ENCODE measurements at places on chromosomes 7 and 10.
A peak's percentile ranks its signal among the peaks of the same experiment; 100 is the strongest.

GRCh38 chr10:10804998-10805740, 212.5 kb upstream of the CELF2 start:
- no peak for DNase-seq

DNA sequence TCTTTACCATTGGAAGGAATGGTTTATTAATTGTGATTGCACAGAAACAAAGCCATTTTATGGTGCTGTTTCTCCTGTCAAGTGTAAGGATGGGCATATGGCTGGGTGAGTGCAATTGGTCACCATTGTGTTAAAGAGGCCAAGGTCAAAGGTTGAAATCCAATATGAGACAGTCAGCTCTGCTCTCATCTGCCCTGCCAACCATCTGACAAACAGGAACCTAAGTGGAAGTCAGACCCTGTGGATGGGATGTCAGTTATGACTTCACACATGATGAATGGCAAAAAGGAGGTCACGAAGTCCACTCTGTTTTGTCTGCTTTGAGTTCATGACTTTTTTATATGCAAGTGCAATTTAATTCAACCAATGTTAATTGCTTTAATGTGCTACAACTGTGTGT, 172.7 kb upstream of the TMEM229A start:
- DNase-seq, result no peak

GRCh38 chr7:127383123-127383835, 9.2 kb downstream of the ZNF800 start:
- DNase-seq, result no peak

- DNase-seq, result no peak
These were observed 189.9 kb downstream of the TFEC start for GRCh38 chr7:115840702-115841101.

DNA sequence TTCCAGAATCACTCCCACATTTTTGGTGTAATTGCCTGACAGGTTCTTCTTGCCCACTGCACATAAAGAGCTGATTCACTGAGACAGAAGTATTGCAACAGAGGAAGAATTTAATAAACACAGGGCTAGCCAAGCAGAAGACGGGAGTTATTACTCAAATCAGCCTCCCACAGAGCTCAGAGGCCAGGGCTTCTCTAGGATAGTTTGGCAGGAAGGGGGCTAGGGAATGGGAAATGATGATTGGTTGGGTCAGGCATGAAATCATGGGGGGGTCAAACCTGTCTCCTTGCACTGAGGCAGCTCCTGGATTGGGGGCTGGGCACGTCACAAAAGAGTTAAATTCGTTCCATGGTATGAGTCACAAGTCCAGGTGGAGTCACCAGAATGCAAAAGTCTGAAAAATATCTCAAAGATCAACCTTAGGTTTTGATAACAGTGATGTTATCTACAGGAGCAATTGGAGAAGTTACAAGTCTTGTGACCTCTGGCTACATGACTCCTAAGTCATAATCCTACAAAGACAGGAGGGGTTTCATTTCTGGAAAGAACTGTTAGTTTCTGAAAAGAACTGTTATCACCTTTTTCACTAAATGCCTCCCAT, 30.2 kb upstream of the ERCC6 start:
- DNase-seq, result no peak

- DNase-seq, result peak; percentile 90
These were observed 21.6 kb downstream of the NT5C3A start for GRCh38 chr7:33040803-33041516.

- peak; percentile 12 for DNase-seq
These were observed 7.1 kb upstream of the UNCX start for GRCh38 chr7:1225441-1226185.

DNA sequence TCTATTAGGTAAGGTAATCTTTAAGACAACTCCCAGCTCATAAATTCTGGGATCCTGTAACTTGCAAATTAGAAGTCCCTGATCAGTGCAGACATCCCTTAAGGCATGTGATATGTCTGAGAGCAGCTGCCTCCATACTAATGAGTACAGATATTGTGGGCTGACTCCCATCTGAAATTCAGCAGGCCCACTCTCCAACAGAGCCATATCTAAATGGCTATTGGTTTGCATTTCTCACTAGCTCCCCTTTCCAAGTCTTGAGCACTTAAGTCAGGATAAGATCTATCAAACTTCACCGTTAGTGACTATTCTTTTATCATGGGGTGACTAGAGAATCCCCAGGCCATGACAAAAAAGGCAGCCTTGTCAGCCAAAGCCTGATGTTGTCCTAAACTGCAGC, 785.4 kb downstream of the IPMK start:
- no peak for DNase-seq

- no peak for DNase-seq
These were observed 24.3 kb downstream of the HSPB1 start for GRCh38 chr7:76326646-76327233.

GRCh38 chr10:3797750-3798149, 12.7 kb upstream of the KLF6 start:
- DNase-seq, result no peak

GRCh38 chr7:8172372-8173354, 89.3 kb downstream of the ICA1 start:
- no peak for DNase-seq

DNA sequence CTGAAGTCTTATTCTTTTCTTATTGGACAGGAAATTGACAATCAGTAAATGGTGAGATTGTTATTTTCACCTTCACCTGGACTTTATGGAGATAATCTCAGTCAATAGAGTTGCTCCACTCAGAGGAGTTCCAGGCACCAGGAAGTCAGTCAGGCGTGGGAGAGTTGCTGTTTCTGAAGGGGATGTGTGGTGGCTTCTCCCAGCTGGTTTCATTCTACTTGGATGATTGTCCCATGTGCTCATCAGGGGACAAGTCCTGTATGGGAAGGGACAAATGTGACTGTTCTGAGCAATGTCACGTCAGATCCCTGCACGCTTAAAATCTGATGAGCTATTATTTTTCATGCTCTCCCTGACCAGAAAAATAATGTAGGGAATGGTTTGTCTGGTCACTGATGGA, 222.5 kb upstream of the PITRM1 start:
- DNase-seq, result no peak

- DNase-seq, result no peak
These were observed 88.7 kb downstream of the PHYHIPL start for GRCh38 chr10:59265141-59265540.

DNA sequence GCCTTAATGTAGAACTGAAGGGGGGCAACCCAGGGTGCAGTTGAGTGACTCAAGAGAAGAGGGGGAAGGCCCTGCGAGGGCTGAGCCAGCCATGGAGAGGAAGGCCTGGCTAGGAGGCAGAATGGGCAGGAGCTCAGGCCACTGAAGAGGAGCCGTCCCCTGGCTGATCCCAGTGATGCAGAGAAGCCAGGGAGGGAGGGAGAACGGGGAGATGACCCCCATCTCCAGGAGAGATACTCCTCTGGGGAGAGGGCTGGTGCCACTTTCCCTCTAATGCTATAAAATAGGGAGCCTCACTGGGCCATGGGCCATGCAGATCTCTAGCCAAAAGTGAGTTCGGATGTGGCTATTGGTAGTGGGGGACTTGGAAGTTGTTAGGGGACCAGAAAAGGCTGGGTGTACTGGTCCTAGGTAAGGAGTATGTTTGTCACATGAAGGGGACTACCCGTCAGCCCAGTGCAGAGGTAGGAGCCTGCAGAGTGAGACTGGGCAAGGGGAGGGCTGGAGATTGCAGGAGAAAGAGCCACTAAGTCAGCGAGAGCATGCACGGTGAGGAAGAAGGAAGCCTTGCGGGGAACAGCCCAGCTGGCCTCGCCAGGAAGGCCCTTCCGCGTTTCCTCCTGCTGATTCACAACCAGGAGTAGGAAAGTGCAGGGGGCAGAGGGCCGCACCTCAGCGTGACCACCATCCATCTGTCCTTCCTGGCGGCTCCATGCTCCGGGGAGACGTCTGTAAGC, 347.6 kb downstream of the TCERG1L start:
- DNase-seq, result no peak

DNA sequence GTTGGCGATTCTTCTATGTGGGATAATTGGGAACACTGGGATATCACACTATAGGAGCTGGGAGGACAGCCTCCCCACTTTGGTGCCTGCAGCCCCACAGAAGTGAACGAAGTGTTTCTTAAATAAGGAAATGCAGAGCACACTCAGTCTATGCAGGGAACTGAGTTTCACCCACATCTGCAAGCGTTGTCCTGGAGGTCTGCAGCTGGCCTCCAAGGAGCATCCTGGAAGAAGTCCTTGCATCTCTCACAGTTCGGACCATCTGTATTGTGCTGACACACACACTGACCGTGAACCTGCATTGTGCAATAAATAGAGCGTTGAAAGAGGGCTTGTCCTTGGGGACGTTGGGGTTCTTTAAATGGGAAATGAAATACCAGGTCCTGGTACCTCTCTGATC, 25.8 kb downstream of the LAMB4 start:
- DNase-seq, result no peak

DNA sequence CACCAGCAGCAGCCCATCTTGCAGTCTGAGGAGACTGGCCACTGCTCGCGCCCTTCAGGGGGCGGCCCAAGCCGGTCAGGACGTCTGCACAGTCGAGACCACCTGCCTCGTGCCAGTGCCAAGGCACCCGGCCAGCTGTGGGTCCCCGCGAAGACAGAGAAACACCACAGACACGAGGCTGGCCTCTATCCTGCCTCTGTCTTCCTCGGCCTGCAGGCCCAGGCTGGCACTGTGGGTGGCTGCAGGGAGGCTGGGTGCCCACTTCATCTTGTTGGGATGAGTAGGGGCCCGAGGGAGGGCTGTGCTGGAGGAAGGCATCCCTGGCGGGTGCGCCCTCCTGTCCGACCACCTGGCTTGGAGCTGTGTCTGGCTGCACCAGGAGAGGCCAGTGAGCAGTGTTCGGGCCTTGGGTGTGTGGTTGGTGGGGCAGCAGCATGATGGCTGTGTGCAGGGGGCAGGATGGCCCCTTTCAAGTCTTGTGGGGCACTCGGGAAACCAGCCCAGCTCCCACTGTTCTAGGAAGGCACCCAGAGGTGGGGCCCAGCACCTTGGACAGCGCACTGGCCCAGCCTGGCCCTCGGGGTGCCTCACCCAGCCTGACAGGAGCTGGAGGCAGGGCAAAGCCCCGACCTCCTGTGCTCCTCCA, 7.3 kb downstream of the DPYSL4 start:
- DNase-seq, result no peak

- DNase-seq, result no peak
These were observed 123.3 kb upstream of the CDK1 start for GRCh38 chr10:60654813-60655464.

DNA sequence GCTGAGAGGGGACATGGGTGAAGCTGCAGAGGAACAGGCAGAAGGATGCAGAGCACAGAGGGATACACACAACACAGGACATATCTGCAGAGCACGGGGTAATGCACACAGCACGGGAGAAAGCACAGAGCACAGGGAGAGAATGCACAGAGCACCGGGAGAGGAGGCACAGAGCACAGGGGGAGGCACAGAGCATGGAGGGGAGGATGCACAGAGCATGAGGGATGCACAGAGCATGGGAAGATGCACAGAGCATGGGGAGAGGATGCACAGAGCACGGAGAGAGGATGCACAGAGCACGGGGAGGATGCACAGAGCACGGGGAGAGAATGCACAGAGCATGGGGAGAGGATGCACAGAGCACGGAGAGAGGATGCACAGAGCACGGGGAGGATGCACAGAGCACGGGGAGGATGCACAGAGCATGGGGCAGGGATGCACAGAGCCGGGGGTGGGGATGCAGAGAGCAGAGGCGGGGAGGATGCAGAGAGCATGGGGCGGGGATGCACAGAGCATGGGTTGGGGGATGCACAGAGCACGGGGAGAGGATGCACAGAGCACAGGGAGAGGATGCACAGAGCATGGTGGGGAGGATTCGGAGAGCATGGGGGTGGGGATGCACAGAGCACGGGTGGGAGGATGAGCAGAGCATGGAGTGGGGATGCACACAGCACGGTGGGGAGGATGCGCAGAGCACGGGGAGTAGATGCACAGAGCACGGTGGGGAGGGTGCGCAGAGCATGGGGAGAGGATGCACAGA, 230.0 kb downstream of the ADAM12 start:
- no peak for DNase-seq

DNA sequence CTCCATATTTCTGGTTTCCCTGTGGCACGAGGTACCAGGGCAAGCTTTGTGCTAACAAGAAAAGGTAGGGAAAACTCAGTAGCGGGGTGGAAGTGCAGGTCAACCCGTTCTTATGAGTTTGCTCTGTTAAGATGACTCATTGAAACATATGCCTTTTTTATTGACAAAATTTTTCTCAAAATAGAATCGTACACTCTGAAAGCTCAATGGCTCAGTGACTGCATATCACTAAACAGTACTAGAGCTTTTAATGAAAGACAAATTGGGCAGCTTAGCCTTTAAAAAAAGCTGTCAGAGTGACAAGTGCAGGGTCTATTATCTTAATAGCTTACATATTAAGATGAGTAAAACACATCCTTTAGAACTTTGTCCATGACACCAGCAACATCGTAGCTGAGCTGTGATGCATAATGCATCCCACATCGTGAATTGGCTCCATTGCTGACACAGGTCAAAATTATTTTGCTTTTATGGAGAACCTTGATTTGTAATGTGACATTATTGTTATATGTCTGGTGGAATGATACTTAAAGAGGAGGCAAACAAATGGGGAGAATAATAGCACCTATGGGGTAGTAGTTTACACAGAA, 264.4 kb downstream of the ETV1 start:
- no peak for DNase-seq

DNA sequence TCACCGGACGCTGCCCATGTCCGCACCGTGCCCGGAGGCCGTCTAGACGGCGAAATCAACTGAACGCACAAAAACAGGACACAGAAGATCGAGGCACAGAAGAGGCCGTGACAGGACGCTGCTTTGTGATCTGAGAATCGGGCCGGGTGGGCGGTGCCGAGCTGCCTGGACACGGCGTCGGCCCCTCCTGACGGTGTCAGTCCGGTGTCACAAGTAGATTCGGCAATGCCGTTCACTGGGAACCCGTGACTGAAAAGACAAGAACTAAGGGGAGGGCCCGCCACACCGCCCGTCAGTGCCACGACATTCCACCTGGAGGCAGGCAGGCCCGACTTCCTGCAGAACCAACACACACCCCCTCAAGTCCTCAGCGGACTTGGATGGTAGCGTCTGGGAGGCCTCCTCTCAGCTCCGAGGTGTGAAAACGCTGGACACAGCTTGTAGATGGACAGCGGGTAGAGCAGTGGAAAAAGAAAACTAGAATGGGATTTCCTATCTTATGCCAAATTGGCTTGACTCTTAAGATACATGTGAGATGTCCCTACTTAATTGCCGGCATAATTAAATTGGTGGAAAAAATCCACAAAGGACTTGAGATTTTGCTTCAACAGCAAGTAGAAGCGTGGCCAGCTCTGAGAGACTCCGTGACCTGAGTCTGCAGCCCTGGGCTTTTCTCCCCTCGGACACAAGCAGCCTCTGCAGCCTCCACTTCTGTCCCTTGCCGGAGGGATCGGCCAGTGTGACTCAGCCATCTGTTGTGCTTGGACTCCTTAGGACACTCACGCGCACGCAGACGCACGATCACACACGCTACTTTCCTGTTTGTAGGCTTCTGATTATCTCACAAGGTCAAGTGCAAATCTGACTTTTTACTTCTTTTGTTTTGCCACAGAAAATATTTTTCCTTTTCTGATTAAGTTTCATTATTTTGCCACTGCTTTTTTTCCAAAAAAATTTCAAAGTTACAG, 269.0 kb downstream of the DIP2C start:
- DNase-seq, result no peak
